ENCODE measurements at places on chromosomes 1 and 21.

DNA sequence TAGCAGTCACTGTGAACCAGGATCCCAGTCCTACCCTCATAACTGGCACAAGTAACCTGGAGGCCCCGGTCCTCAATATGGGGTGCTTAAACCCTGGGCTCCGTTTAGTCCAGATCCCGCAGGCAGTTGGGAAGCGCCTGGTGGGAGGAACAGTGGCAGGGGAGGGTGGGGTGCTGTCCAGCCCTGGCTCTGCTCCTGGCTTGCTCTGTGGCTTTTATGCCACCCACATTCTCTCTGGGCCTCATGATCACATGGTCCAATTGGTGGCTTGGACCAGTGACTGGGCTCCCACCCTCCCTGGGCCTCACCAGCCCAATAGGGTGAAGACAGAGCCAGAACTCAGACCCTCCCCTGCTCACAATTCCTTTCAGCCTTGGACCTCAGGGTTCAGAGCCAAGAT lies 2.9 kb downstream of the CD164L2 start:
- no peak for DNase-seq

DNA sequence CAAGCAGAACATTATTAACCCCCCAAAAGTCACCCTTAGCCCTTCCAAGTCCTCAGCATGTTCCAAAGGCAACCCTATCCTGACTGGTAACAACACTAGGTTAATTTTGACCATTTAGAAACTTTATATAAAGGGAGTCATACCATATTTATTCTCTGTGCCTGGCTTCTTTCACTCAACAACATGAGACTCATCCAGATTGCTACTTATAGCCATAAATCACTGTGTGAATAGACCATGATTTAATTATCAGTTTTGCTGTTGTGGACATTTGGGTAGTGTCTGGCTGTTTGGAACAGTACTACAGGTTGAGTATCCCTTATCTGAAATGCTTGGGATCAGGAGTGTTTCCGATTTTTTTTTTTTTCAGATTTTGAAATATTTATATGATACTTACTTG lies 252.1 kb downstream of the DISC1 start:
- no peak for DNase-seq

DNA sequence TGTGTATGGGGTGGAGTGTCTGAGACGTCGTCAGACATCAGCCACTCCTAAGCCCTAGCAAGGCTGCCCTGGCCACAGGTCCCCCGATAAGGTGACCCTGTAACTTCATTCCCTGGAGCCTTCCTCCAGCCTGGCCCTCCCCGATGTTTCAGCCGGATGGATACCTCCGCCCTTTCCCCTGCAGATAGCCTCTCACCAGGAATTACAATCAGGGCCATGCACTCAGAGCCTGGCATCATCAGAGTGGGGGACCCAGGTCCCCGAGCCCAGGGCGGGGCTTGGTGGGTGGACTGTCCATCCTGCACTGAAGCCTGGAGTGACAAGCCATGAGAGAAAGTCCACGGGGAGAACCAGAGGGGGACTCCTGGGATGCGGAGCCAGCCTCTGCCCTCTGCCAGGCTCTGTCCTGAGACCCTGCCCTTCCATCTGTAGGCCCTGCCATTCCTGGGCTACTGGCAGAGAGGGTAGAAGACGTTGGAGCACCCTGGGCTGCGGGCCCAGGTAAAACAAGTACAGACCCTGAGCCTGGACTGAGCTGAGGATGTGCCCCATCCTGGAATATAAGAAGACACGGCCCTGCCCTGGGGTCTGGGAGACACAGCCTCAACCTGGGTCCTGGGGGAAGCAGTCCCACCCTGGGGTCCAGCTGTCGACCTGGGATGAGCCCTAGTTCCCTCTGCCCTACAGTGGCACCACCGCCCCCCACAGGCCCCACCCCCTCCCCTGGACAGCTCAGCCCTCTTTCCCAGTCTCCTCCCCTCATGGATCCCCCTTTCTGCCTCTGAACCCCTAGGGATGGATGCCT lies 16.8 kb upstream of the ARF1 start:
- no peak for DNase-seq

DNA sequence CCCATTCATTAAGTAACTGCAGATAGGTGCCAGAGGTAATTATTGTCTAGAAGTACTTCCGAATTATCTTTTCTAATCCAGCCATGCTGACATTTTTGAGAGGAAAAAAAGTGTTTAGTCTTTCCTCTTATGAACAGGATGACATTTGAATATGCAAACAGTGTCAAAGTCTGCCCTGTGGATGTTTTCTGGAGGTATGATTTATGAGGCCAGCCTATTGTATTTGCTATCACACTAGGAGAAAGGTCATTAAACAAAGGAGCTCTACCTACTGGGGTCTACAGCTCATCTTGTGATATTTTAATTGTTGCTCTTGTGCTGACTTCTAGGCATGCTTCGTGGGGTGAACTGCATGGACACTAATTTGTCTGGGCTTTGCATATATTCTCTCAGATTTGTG lies 559.7 kb upstream of the CAMK1G start:
- DNase-seq = no peak

GRCh38 chr21:42319851-42320572 lies 4.8 kb upstream of the TFF3 start:
- no peak for DNase-seq

- DNase-seq = no peak
Measured at GRCh38 chr1:226748306-226748705, 9.2 kb upstream of the ITPKB start.

- DNase-seq = no peak
Measured at GRCh38 chr1:61268546-61269240, 186.3 kb downstream of the NFIA start.

- DNase-seq = no peak
Measured at GRCh38 chr1:85356130-85356529, 79.7 kb upstream of the BCL10 start.

GRCh38 chr1:20787840-20788795 lies 1.0 kb upstream of the HP1BP3 start:
- no peak for DNase-seq

GRCh38 chr1:246674049-246674448 lies 50.2 kb upstream of the SCCPDH start:
- DNase-seq = no peak

GRCh38 chr1:11828511-11828910 lies 19.1 kb downstream of the NPPA start:
- no peak for DNase-seq

- no peak for DNase-seq
Measured at GRCh38 chr1:55318116-55318817, 103.1 kb upstream of the USP24 start.

GRCh38 chr1:84939151-84939550 lies 46.1 kb upstream of the LPAR3 start:
- DNase-seq = no peak

GRCh38 chr1:10320336-10320735 lies 78.5 kb upstream of the PGD start:
- no peak for DNase-seq

DNA sequence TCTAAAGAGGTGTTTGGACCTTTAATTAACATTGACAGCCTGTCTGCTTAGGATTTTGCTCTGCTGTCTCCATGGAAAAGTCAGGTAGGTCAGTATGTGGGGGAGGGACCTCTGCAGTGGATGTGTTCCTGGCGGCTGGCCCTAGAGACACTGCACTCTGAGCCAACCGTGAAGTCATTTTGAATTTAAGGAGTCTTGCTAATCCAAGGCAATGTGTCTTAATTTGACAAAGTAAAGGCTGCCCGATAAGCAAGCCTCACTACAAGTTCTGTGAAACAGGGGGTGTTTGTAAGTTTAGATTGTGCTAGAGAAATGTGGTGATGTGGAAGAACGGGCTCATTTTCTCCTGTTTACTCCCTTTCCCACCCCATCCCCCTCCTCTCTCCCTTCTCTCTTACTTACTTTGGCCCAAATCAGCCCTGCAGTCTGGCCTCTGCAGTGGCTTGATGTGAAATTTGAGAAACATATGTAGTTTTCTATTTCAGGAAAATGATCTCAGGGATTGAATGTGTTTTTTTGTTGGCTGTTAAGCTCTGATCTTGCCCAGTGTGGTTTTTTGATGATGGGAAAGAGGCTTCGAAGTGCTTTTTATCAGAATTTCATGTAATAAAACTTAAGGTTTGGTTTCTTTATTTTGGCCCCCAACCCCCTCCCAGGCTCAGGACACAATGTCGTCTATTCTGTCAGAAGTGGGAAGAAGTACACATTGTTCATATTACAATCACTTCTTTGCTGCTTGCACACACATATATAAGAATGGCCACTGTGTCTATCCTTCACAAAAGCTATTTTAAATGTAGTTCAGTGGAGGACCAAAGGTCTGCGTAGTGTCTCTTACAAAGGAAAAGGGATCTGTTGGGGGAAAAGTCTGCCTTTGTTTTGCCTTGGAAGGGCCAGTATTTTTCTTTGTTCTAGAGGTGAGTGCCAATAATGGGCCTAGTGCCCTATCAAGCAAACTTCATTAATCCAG lies 96.6 kb downstream of the FGGY start:
- no peak for DNase-seq

- DNase-seq = no peak
Measured at GRCh38 chr1:210025870-210026269, 87.9 kb downstream of the SYT14 start.

DNA sequence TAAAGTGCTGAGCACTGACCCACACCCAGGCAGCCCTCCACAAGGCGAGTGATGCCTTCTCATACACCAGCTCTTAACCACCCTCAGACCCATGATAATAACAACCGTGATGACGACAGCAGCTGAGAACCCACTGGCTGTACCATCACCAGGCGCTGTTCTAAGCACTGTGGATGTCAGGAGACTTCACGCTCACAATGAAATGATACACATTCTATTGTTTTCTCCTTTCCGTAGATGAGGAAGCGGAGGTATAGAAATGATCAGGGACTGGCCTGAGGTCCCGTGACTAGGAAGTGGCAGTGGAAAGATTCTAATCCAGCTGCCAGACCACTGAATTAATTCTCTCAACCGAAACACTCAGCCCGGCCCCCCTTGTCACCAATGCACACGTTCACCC lies 32.6 kb downstream of the SDC3 start:
- no peak for DNase-seq

- DNase-seq = no peak
Measured at GRCh38 chr21:46354046-46354445, 30.1 kb downstream of the PCNT start.

DNA sequence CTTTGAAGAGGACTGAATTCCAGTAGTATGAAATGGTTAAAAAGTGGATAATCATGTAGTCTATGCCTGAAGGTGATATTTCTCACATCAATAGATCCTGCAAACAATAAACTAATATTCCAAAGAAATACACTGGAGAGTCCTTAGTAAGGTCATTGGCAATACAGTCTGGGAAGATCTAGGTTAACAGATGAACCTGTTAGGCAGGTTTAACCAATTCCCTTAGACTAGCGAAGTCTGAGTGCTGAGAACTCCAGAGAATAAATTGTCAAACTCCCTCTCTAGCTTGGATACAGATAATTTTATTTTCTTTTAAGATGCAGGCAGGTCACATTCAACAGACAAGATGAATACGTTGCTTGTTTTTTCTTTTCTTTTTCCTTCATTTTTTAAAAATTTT lies 2.4 kb downstream of the GPR157 start:
- DNase-seq = no peak

- DNase-seq = no peak
Measured at GRCh38 chr1:101453844-101454243, 217.0 kb downstream of the S1PR1 start.

DNA sequence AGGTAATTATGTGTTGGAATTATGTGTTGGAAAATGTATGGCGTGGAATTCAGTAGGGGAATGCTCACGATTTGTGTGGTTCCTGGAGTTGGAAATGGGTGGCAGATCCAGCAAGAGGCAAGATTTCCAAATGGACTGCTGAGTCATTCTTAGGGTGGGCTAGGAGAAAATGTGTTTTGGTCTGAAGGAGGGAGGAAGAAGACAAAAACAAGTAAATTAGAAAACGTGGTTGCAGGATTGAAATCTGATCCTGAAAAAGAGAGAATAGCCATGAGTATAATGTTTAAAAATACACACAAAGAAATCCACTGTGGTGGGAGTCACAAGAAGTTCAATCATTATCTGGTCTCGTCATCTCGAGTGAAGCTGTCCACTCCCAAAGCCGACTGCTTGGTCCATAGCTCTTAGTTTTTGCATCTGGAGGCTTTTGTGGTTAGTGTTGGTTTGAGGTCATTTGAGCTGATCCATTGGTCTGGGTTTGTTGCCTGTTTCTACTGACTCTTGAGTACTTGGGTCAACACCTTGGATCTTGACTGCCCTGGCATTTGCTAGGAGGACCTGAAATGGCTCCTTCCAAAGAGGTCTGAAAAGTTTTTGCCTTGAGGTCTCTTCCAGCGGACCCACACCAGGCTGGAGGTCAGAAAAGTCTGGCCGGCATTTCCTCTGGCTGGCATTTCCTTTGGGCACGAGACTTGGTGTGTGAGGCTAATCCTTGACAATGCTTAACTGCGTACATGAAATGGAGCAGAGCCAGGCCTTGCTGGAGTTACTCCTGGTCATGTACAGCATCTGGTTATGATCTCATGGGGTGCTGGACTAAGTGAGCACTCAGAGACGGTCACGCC lies 9.2 kb downstream of the MX2 start:
- DNase-seq = no peak

GRCh38 chr1:116585886-116586285 lies 15.1 kb upstream of the CD58 start:
- DNase-seq = no peak

GRCh38 chr1:159000625-159001024 lies 9.1 kb upstream of the IFI16 start:
- DNase-seq = no peak

DNA sequence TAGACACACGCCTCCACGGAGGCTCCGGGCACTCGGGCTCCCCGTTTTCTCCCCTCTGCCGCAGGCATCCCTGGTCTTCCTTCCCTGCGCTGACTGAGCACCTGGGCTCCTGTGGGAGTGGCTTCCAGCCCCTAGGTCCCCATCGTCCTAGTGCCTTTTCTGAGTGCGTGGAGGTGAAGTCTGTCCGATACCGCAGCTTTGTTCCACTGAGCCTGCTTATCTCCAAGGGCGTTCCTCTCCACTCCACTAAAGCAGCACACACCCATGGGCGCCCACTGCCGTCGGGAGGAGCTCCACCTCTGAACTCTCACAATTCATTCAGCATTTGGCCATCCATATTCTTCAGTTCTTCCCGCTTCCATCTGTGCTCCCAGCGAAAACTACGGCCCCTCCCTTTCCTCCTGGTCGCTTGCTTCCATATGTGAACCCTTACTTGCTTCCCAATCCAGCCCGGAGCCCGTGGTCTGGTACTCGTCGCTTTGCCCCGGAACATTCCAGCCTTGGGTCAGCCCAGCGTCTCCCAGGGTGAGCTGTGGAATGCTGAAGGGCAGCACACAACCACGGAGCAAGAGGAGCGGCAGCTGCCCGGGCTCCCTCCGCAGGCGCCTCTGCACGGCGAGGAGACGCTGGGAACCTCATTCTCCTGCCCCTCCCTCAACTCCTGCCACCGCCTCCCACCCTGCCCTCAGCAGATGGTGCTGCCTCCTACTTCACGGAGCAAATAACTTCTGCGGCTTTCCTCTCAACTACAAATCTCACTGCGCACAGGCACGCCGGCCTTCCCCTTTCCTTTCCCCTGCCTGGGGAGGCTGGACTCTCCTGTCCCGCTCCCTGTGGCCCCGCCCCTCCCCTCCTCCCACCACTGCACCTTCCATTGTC lies 27.5 kb downstream of the ATP8B2 start:
- DNase-seq = peak; percentile 45

- DNase-seq = peak; percentile 32
Measured at GRCh38 chr1:33455539-33456501, 16.6 kb upstream of the ZSCAN20 start.

- no peak for DNase-seq
Measured at GRCh38 chr1:229148743-229149142, 122.2 kb upstream of the RAB4A start.

GRCh38 chr1:13699936-13700520 lies at the start of gene PRDM2:
Gene PRDM2, plus strand, starts transcription at chr1:13700188. Its CDS starts 15,418 bp downstream, at chr1:13715606.
- peak; percentile 69 for DNase-seq
